ENCODE measurements at places on chromosomes 5 and 9.

GRCh38 chr5:72355706-72356299, 35.6 kb downstream of the PTCD2 start:
- no peak for DNase-seq

GRCh38 chr5:106732624-106733023, 938.1 kb downstream of the EFNA5 start:
- no peak for DNase-seq

- no peak for DNase-seq
Measured at GRCh38 chr5:122404653-122405362, 92.8 kb downstream of the SNCAIP start.

- DNase-seq = no peak
Measured at GRCh38 chr5:154371687-154372086, 74.1 kb upstream of the SAP30L start.

GRCh38 chr5:126499853-126500342, 76.7 kb downstream of the GRAMD2B start:
- DNase-seq = no peak

- no peak for DNase-seq
Measured at GRCh38 chr5:43065948-43066798, 26.1 kb upstream of the ANXA2R start.

DNA sequence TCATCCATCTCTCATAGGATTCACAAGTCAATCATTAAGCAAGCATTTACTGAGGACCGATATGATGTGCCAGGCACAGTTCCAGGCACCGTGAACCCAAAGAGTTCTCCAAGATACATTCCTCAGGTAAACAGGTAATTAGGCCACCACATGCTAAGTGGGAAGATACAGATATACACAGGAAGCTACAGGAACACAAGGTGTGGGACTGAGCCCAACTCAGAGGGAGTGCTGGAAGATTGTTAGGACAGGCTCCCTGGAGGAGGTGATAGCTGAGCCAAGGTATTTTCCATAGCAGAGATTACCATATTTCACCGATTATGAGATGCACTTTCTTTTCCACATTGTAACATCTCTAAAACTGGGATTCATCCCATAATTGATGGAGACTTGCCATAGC, 31.4 kb upstream of the RAI14 start:
- DNase-seq = no peak

DNA sequence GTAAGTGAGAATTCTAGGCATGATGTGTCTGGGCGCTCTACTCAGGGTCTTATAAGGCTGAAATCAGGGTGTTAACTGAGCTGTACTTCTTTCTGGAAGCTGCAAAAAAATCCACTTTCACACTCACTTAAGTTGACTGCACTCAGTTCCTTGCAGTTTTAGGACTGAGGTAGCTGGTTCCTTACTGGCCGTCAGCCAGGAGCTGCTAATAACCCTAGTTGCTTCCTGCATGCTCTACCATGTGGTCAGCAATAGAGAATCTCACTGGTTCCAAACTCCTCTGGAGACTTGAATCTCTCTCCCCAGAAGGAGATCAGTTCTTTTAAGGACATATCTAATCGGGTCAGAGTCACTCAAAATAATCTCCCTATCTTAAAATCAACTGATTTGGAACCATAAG, 911.2 kb downstream of the EFNA5 start:
- DNase-seq = no peak

GRCh38 chr5:33711094-33711679, 180.6 kb downstream of the ADAMTS12 start:
- DNase-seq = no peak
